Fibroblast of upper back skin (primary cell): ENCODE measurements at places on chromosomes 12 and 14.

DNA sequence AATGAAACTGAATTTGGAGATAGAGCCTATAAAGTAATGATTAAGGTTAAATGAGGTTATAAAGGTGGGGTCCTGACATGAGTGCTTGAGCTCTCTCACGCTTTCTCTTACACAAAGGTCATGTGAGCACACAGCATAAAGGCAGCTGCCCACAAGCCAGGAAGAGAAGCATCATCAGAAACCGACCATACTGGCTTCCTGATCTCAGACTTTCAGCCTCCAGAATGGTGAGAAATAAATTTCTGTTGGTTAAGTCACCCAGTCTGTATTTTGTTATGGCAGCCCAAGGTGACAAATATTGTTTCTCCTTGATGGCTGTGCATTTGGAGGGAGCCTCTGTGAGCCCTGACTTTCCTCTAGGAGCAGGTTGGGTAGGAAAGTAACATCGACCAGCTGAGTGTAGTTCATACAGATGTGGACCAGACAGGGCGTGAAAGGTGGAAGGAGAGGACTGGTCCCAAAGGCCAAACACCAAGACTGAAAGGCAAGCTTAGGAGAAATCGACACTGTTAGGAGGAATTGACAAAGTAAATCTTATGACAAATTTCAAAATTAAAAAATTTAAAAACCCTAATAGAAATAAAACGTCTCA lies 97.6 kb upstream of the SLC38A2 start:
- DNase-seq: no peak

- DNase-seq: peak; percentile 11
These were observed 216.2 kb downstream of the DUSP6 start for GRCh38 chr12:89135976-89136634.

DNA sequence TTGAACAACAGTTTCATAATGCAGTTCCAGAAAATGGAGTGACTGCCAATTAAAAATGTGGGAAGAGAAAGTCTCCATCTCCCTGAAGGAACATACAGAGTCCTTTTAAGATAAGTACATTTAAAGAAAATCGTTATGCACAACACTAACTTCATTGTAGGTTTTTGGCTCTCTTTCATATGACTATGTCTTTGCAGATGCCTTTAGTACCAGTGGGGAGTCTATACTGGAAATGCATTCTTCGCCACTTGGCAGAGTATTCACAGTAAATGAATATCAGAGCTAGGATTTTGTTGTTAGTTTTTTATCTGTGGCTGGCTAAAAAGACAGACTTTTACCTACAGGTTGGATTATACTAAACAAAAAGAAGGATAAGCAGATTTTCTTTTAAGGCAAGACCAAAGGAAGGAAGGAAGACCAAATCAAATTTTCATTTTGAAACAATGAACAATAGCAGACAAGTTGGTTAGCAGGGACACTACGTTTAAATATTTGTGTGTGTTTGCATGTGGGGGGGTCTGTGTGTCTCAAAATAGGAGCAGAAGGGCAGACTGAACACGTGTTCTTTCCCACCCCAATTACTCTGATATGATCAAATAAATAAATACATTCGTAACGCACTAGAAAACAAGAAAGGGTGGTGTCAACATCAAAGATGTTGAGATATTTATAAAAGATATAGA lies 124.5 kb downstream of the BTG1 start:
- DNase-seq: peak; percentile 49

DNA sequence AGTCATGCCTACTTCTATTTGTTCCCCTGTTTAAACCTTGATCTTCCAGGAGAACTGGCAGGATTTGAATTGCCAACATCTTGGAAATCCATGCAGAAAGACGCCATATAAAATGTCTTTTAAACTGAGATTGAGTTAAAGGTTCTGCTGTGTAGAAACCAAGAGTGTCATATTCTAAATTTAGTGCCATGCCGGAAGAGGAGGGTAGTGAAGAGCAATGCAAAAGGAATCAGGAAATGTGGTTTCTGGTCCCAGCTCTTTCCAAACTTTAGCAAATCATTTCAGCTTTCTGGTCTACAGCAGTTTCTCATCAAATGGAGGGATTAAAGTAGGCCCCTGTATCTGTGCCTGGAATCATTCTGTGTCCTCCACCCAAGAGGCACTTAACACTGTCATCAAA lies 85.7 kb downstream of the BTG1 start:
- peak; percentile 86 for DNase-seq

DNA sequence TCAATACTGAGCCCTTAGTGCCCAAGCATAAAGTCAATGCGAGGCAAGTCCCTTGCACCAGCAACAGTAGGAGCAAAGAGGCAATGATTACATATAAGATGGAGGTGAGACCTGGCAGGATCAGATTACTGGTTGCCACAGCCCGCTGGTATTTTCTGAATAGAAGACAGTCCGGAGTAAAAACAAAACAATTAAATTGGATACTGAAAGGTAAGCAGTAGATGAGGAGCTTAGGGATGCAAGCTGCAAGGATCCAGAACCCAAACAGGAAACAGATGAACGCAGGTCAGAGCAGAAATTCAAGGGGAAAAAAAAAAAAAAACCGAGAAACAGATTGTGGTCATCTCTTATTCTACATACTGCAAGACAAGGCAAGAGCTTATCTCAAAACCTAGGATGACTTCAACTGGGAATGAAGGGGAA lies 119.6 kb downstream of the MED13L start:
- DNase-seq: no peak

GRCh38 chr14:61438036-61438435 lies 116.7 kb downstream of the PRKCH start:
- DNase-seq: no peak

DNA sequence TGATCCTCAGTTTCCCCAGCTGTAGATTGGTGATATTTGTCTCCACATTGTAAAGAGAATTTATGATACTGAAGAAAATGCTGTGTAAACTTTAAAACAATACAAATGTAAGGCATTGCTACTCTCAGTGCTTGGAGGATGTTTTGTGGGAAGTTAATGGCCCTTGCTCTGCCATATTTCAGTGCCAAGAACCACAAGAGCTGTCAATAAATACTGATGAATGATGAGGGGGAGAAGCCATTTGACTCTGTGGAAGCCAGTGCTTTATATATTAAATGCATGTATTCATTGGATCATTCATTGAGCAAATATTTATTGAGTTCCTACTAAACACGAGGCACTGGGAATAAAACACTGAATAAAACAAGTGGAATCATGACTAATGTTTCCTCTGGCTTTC lies 30.8 kb downstream of the CACNA1C start:
- DNase-seq: peak; percentile 83

DNA sequence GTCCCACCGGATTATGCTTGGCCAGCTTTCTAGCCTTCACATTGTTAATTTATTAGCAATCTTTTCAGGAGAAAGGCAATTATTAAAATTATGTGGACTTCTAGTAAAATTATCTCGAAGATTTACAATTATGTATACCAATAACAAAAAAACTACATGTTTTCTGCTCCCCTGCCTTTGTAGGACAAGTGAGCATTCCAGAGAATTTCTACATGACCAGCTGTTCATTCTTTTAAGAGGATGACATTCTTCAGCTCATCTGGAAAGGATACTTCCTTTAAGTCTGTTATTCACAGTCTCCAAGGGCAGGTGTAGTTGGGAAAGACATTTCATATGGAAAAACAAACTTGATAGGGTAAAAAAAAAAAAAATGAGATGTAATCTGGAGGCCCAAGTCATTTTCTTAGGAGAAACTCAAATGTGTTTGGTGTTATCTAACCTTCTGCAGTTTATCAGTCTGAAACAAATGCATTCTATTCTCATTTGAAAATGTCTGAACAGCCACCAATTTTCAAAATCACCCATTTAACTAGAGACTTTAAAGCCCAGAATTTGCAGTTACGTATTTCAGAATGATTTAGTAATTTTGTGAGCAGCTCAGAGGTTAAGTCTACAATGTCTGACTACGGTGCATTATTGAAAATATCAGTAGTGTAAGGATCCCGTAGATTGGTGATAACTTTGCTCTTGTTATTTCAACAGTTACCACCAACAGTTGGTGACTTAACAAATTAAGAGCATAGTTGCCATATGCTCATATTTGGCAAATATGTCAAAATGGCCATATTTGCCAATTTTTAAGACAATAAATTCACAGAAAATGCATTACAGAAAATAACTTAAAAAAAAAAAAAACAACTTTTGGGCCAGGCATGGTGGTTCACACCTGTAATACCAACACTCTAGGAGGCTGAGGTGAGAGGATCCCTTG lies 1.8 kb upstream of the PHLDA1 start:
- peak; percentile 39 for DNase-seq

DNA sequence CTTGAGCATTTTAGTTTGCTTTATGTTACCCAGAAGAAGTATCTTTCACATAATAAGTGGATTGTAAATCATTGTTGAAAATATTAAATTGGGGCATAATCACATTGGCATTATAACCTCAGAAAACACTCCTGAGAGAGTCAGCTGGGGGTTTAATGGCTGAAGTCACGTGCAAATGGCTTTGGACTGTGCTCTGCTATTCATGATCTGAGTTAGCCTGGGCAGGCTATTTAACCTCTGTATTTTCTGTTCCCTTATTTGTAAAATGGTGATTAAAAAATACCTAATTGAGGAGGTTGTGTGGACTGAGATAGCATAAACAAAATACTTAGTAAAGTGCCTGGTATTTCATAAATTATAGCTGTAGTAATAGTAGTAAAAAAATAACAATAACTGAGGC lies 24.9 kb downstream of the KCNA5 start:
- DNase-seq: no peak

DNA sequence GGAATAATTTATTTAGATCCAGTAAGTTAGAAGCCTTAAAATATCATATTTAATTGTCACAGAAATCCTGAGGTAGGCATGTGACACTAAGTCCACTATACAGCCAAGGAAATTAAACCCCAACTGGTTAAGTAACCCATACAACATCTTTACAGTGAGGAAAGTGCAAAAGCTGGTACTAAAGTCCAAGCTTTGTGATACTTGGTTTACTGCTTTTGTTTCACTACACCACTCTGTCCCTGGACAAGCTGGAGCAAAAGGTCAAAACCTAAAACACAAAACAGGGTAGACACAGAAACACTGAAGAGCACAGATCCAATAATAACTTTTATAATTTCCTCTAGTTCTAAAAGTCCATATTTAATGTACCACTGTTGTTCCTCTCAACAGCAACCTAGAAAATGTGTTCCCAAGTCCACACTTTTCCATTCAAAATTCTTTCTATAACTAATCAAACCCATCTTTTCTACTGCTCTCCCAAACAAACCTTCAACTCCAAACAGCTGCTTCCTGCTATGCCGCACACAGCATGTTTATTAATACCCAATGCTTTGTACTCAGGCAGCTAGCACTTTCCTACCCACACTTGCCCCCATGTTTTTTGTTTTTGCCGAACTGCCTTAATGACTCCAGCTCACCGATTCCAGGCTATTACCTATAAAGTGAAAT lies 90.9 kb downstream of the MED13L start:
- DNase-seq: no peak

GRCh38 chr12:39682689-39683477 lies 63.3 kb upstream of the ABCD2 start:
- DNase-seq: no peak

- no peak for DNase-seq
These were observed 52.8 kb downstream of the PTHLH start for GRCh38 chr12:27919671-27920235.

DNA sequence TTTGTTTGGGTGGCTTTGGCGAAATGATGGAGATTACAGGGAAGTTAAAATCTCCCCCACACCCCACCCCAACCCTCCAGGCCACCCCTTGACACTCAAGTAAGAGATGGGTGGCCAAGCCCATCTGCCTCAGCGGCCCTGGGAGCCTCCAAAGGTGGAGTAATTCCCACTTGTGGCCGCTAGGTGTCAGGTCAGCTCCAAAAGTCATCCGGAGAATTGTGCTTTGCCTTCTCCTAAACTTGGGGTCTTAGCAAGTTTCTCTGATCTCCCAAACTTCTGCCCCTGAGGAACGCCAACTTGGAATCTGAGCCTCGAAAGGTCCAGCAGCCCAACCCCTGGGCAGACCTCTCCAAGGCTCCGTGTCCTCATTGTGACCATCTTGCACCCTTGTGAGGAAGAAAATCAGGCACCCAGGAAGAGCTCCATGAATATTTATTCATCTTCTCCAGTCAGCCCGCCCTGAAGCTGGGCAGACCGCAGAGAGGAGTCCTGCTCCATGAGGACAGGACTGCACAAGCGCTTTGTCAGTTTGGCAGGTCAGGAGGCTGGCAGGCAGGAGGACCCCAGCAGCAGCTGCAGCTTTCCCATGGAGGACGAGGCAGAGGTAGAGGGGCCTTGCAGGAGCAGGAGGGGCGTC lies 46.7 kb downstream of the LRRC74A start:
- peak; percentile 36 for DNase-seq

DNA sequence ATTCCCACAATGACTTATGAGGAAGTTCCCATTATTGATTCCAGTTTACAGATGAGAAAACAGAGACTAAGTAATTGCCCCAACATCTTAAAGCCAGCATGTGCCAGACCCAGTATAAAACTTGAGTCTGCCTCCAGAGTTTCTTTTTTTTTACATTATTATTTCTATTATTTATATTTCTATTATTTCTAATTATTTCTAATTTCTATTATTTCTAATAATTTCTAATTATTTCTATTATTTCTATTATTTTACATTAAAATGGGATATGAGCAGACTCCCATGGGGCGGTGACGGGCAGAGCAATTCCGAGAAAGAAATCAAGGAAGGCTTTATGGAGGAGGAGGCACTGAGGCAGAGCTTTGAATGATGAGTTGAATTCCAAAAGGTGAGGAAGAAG lies 54.4 kb upstream of the BDKRB2 start:
- no peak for DNase-seq

DNA sequence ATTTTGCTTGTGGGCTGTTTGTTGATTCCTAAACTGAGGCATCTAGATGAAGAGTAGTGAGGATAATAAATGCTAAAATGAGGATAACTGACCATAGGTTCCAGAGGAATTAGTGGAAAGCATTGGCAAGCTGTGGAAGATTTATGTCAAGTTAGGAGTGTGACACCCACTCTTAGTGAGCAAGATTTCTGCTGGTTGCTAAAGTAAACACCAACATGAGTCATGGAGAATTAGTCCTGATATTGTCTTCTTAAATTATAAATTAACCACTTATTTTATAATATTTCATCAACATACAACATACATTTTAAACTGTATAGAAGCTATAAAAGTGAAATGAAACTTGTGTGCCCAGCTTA lies 328.2 kb downstream of the RPL10L start:
- no peak for DNase-seq

- peak; percentile 78 for DNase-seq
These were observed 279.3 kb downstream of the DUSP6 start for GRCh38 chr12:89073027-89073398.

DNA sequence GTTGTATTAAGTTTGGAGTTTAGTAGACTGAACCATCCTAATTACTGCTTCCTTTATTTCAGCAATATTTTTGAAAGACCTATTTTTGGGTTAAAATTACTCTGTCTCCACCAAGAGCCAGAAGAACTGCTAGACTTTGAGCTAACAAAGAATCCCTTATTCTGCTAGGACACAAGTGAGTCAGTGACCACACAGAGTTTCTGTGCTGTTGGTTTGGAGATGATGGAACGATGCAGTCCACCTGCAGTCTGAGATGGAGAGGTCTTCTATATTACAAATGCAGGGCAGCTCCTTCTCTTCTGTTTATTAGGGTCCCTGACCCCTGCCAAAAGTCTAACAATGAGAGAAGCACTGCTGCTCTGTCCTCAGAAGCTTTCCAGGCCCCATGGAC lies 6.7 kb upstream of the STXBP6 start:
- no peak for DNase-seq
